H1 (cell line): ENCODE measurements at places on chromosomes 6 and 20. TPM values are rescaled to one million over a fixed set of nuclear protein-coding genes. Genes with fewer than 3 reads are reported as not detected.

The ENTPD6 gene
- 43.9 and 47.8 TPM in 2 replicates for total RNA-seq

The SAYSD1 gene
- total RNA-seq, result 7.9 and 8.0 TPM in 2 replicates

The LAMA4 gene
- 0.92 and 1.5 TPM in 2 replicates for total RNA-seq

DNA sequence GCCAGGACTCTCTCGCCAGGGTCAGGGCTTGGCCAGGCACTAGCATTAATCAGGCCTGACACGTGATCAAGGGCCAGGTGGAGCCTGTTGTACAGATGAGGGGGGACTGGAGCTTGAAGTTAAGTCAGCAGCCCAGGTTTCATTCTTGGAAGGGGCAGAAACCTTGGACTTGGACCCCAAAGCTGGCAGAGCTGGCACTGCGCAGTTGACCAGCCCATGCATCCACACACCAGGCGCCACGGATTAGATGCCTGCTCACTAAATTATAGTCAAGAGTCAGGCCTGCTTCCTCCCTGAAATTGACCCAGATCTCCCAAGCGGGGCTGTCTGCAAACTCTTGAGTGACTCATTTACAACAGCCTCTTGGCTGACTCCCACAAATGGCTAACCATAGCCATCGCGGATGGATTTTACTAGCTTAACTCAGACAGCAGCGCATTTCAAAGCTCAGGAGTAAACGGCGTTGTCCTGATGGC lies 4.1 kb upstream of the TAF4 start:
- no peak for DNase-seq

DNA sequence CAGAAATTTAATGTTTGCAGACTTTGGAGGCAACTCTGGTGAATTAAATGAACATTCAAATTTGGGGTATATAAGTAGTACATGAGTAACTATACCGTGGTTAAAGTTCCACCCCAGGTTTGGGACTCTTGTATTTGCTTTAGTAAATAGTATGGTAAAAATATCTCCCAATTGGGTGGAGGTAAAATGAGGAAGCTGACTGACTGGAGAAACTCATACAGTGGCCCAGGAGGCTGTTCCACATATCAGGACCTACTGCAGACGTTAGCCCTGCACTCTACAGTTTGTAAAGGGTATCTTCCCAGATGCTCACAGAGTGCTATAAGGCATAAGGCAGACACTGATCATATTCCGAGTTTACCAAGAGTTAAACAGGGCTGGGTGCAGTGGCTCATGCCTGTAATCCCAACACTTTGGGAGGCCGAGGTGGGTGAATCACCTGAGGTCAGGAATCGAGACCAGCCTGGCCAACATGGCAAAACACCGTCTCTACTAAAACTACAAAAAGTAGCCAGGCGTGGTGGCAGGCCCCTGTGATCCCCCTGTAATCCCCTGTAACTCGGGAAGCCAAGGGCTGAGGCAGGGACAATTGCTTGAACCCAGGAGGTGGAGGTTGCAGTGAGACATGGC lies 53.7 kb downstream of the CPXM1 start:
- DNase-seq, result no peak

DNA sequence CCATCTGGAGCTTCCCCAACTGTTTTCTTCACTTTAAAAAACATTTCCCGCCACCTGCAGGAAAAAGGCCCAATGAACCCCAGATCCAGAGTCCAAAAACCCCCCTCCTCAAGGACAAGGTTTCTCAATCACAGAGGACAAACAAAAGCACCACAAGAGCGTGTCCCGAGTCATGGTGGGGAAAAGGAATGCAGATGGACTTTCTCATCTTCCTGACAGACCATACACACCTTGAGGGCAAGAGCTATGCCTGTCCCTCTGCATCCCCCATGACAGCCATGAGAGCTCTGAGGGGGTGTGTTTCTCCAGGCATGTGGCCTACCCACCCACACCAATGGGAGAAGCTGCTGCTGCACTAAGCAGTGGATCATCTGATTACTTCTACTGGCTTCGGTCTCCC lies 9.0 kb downstream of the PEX6 start:
- DNase-seq, result no peak

- DNase-seq, result no peak
These were observed at the start of gene HS3ST5 for GRCh38 chr6:114342826-114343781. Gene HS3ST5, minus strand, starts transcription at chr6:114343023. Its CDS starts 280,178 bp downstream, at chr6:114062845.
